H9 (cell line): ENCODE measurements at places on chromosomes 2 and 18.
A peak's percentile ranks its signal among the peaks of the same experiment; 100 is the strongest.

- no peak overlapping the region for H3K4me3 ChIP-seq
- H3K27me3 ChIP-seq = no peaks in the 10 kb centered on the region
- DNase-seq = peak; percentile 72
- peaks cover 4% of the 10 kb centered on the region; the same call in 1 of the 3 replicates for H3K36me3 ChIP-seq
- no peak overlapping the region for H3K27ac ChIP-seq
Measured at GRCh38 chr18:62586151-62586774, 63.4 kb downstream of the ZCCHC2 start.

- no peaks in the 10 kb centered on the region for H3K27me3 ChIP-seq
- no peaks in the 10 kb centered on the region for H3K36me3 ChIP-seq
Measured at GRCh38 chr2:20496942-20497341, 50.1 kb downstream of the RHOB start.

DNA sequence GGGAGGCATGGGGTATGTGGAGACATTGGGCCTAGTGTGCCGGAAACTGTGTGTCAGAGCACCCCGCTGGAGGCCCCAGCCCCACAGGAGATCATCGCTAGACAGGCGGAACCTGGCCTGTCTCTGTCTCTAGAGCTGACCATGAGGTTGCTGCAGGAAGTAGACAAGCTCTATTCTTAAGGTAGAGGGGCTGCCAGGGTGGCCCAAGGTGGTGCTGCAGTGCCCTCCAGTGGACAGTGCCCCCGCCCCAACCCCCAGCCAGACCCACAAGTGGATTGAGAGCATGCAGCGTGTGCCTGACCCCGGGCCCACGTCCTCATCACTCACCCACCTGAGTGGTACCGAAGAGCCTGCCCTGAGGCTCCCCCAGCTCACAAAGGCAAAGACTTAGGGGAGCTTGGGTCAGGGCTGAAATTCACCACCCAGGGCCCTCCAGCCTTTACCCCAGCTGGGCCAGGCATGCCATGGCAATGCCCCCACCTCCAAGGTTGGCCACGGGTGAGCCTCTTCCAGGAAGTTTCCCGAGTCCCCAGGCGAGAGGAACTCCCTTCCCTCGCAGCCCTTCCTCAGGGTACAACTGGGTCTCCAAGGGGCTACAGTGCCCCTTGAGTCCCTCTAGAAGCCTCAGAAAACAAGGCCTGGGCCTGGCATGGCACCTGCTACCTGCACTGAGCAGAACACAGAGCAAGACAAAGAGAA is 155.0 kb downstream of the TTC32 start:
- no peaks in the 10 kb centered on the region for H3K36me3 ChIP-seq
- H3K27me3 ChIP-seq = no peaks in the 10 kb centered on the region
- peak; percentile 78 for DNase-seq
- H3K4me3 ChIP-seq = no peak overlapping the region

- no peaks in the 10 kb centered on the region for H3K36me3 ChIP-seq
- H3K4me1 ChIP-seq = no peaks in the 10 kb centered on the region
- no peak for DNase-seq
- no peaks in the 10 kb centered on the region for H3K27me3 ChIP-seq
Measured at GRCh38 chr18:58756148-58756547, 84.9 kb downstream of the MALT1 start.

DNA sequence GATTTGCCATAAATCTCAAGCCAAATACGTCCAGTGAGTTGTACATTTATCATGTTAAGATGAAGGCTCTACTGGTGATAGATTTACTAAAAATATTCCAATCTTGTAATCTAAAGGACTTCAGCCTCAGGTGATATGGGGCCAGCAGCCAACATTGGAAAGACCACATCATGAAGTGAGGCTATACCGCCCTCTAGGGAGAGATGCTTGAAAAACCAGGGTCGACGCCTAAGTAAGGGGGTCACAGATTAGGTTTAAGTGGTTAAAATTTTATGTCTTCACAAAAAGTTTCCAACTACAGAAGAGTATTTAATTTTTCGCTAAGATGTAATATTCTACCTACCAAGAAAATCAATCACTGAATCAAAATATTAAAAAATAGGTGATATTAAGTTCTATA is 33.3 kb downstream of the DOCK10 start:
- no peaks in the 10 kb centered on the region for H3K4me1 ChIP-seq
- H3K4me3 ChIP-seq = no peak overlapping the region
- H3K27me3 ChIP-seq = no peaks in the 10 kb centered on the region
- H3K36me3 ChIP-seq = no peaks in the 10 kb centered on the region
- DNase-seq = peak; percentile 42

GRCh38 chr2:218216336-218216673 is 684 bp upstream of the ARPC2 start:
- no peaks in the 10 kb centered on the region for H3K27me3 ChIP-seq
- no peak for DNase-seq
- 0 out of 2 replicates have a peak, but pooled peaks cover 7% of the 10 kb centered on the region for H3K4me1 ChIP-seq
- peak overlapping the region; percentile 85 for H3K4me3 ChIP-seq

DNA sequence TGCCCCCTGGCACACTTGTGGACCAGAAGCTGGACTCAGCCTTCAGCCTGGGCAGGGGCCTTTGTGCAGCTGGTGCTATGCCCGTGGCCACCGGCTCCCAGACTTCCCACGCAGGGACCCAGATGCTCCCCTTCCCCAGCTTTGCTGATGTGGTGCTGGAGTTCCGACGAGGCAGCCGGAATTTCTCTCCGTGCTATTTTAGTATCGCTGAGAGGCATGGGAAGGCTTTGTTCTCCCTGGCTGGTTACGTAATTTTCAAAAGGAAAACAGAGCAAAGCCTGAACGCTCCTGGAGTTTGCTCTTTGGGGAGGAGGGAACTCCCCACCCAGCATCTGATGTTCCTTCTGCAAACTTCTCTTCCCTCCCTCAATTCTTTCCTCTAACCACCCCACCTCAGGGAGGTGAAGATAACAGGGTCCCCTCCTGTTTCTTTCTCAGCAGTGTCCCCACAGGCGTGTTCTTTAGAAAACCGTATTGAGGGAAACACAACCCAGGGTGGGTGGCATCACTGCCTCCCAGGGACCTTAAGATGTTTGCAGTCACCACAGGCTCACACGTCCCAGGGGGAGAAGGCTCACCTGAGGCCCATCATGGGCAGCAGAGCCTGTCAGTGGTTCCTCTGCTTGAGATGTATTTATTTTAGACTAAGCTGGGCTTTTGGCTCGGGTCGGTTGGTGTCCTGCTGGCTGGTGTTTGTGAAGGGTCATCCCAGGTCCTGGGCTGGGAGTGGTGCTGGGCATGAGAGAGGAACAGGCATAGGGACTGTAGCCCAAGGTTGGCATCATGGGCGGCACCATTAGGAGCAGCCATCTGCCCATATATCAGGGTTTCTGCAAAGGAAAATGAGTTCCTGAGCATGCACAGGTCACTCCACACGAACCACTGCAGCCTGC is 95.0 kb downstream of the MAPK4 start:
- DNase-seq = no peak
- H3K4me1 ChIP-seq = no peaks in the 10 kb centered on the region; the same call in 1 of the 2 replicates
- no peaks in the 10 kb centered on the region for H3K27me3 ChIP-seq

GRCh38 chr2:230502593-230502992 is 86.6 kb downstream of the SP100 start:
- peaks cover 3% of the 10 kb centered on the region; the same call in 1 of the 2 replicates for H3K4me1 ChIP-seq
- H3K4me3 ChIP-seq = no peak overlapping the region
- no peak for DNase-seq
- H3K27ac ChIP-seq = no peak overlapping the region
- H3K36me3 ChIP-seq = no peaks in the 10 kb centered on the region
- no peaks in the 10 kb centered on the region for H3K27me3 ChIP-seq

DNA sequence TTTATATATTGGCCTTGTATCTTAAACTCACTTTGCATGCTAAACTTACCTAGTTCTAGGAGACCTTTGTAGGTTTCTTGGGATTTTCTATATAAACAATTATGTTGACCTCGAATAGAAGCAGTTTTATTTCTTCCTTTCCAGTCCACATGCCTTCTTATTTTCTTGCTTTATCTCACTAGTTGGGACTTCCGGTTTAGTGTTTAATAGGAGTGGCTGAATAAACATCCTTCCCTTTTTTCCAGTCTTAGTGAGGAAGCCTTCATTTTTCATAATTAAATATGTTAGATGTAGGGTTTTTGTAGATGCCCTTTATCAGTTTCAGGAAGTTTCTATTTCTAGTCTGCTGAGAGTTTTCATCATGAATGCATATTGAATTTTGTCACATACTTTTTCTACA is 347.3 kb upstream of the HNRNPA3 start:
- H3K36me3 ChIP-seq = peaks cover 3% of the 10 kb centered on the region; the same call in 1 of the 2 replicates
- no peaks in the 10 kb centered on the region for H3K27me3 ChIP-seq
- H3K4me3 ChIP-seq = no peak overlapping the region
- H3K4me1 ChIP-seq = no peaks in the 10 kb centered on the region; the same call in 1 of the 2 replicates
- no peak for DNase-seq
- no peak overlapping the region for H3K27ac ChIP-seq

GRCh38 chr18:79816981-79817606 is 19.4 kb downstream of the KCNG2 start:
- H3K4me1 ChIP-seq = no peaks in the 10 kb centered on the region
- no peaks in the 10 kb centered on the region for H3K36me3 ChIP-seq
- DNase-seq = no peak
- no peak overlapping the region for H3K27ac ChIP-seq
- H3K27me3 ChIP-seq = no peaks in the 10 kb centered on the region

- H3K4me3 ChIP-seq = no peak overlapping the region
- no peak for DNase-seq
- H3K4me1 ChIP-seq = peaks cover 9% of the 10 kb centered on the region
Measured at GRCh38 chr2:168734199-168734760, 68.2 kb upstream of the NOSTRIN start.

DNA sequence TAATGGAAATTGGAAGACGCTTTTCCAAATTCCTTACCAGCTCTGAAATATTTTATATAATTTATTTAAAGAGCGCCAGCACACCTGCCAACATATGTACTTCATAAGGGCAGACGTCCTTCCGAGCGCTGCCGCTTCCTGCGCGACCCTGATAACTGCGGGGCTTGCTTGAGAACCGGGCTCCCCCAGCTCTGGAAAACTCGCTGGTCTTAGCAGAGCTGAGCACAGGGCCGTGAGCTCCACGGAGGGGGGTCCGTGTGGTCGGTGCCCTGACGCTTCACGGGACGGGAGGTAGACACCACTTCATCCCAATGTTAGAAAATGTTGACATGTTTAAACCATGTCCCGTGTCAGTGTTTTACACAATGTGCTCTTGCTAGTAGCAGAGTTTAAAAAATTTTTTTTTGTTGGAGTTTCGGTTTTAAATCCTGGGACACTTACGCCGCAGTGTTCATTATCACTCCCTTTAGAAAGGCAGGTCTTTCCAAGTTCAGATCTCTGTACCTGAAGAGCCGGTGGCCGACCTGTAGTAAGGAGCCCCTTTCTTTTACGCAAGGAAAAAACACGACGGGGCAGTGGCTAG is 1.6 kb downstream of the NFATC1 start:
- H3K4me1 ChIP-seq = no peaks in the 10 kb centered on the region
- H3K27ac ChIP-seq = no peak overlapping the region
- no peak for DNase-seq
- peaks cover 48% of the 10 kb centered on the region for H3K27me3 ChIP-seq
- no peaks in the 10 kb centered on the region for H3K36me3 ChIP-seq

DNA sequence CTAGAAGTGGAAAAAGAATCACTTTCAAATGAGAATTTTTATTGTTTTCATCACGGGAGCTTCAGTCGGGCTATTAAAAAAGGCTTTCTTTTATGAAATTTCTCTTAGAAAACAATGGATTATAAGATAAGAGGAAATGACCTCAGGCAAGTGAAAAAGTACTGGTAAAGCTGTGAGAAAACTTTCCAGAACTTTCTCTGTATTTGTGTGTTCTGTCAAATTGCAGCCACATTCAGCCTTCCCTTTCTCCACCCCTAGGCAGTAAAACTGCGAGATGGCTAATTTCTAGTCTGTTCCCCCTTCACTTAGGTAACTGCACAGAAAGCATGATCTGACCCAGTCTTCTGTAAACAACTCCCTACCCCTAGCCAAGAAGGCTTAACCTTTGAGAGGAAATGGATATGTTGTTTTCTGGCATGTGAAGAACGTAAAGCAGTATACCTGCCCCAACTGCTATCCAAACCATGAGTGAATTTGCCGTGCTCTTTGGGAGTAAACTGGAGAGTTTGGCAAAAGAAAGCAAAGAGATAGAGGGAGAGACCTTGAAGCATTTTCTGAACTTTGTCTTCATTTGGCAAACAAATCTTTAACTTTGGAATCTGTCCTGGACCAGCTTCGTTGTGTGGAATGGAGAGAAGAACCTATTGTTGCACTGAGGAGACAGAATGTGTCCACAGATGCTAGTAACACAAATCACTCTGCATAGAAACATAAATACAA is 105.4 kb downstream of the ETAA1 start:
- no peaks in the 10 kb centered on the region for H3K27me3 ChIP-seq
- DNase-seq = no peak
- H3K4me3 ChIP-seq = no peak overlapping the region
- no peaks in the 10 kb centered on the region for H3K36me3 ChIP-seq

DNA sequence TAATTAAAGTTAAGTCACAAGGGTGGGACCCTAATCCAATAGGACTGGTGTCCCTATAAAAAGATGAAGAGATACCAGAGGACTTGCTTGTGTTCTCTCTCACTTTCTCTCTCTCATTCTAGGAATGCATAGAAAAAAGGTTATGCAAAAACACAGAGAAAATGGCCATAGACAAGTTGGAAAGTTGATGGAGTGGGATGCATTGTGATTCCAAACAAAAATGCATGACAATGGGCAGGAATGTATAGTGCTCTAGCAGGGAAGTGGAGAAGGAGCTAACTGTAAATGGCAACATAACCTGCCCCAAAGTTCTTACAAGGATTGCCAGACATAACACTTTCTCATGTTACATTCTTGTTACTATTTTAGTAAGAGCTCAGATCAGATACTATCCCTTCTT is 301.6 kb upstream of the LRATD1 start:
- no peaks in the 10 kb centered on the region for H3K27me3 ChIP-seq
- H3K27ac ChIP-seq = no peak overlapping the region
- peaks cover 2% of the 10 kb centered on the region for H3K4me1 ChIP-seq
- DNase-seq = no peak

GRCh38 chr18:7317804-7318231 is 86.9 kb downstream of the LRRC30 start:
- H3K4me1 ChIP-seq = no peaks in the 10 kb centered on the region
- H3K27ac ChIP-seq = no peak overlapping the region
- H3K4me3 ChIP-seq = no peak overlapping the region
- no peaks in the 10 kb centered on the region for H3K27me3 ChIP-seq

- H3K4me3 ChIP-seq = no peak overlapping the region
- peaks cover 5% of the 10 kb centered on the region; the same call in 1 of the 2 replicates for H3K4me1 ChIP-seq
- no peaks in the 10 kb centered on the region for H3K27me3 ChIP-seq
- no peak for DNase-seq
- H3K36me3 ChIP-seq = no peaks in the 10 kb centered on the region
- H3K27ac ChIP-seq = no peak overlapping the region
Measured at GRCh38 chr2:16726147-16726546, 60.5 kb upstream of the CYRIA start.

DNA sequence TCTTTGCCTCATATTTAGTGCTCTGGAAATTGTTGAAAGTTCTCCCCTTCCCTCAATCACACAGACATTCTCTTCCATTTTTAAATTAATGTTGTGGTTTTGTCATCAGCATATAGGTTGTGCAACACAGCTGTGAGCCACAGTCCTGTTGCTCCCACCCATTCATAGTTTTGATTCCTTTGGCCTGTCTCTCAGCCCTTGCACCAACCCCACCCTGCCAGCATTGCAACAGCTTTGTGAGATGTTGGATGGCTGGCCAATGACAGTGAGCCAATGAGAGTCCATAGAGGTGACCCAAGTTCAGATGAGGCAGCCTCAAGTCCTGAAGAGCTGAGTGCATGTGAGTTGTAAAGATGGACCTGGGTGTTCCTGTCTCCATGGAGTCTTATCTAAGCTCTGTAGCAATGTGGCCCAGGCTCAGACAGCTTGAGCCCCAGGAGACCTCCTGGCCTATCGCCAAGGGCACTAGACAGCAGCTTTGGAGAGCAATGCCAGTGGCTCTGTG is 775.5 kb downstream of the RNF144A start:
- H3K36me3 ChIP-seq = no peaks in the 10 kb centered on the region
- H3K4me3 ChIP-seq = no peak overlapping the region
- H3K27me3 ChIP-seq = no peaks in the 10 kb centered on the region

GRCh38 chr2:227864161-227864756 is 7.2 kb upstream of the DAW1 start:
- peaks cover 2% of the 10 kb centered on the region; the same call in 1 of the 2 replicates for H3K4me1 ChIP-seq
- no peaks in the 10 kb centered on the region for H3K36me3 ChIP-seq
- no peak overlapping the region for H3K4me3 ChIP-seq
- no peak overlapping the region for H3K27ac ChIP-seq
